ENCODE measurements at places on chromosomes 1 and 21. TPM values are rescaled to one million over a fixed set of nuclear protein-coding genes. Genes with fewer than 3 reads are reported as not detected.

Gene CELA2A
- total RNA-seq: not detected

Gene GPR25
- total RNA-seq: not detected

Gene SPRTN
- 13.5 TPM for total RNA-seq

Gene AUNIP
- total RNA-seq: 2.5 TPM

Gene MX1
- 246 TPM for total RNA-seq

Measured in mammary microvascular endothelial cell (primary cell).